ENCODE measurements at places on chromosomes 12 and 14.

DNA sequence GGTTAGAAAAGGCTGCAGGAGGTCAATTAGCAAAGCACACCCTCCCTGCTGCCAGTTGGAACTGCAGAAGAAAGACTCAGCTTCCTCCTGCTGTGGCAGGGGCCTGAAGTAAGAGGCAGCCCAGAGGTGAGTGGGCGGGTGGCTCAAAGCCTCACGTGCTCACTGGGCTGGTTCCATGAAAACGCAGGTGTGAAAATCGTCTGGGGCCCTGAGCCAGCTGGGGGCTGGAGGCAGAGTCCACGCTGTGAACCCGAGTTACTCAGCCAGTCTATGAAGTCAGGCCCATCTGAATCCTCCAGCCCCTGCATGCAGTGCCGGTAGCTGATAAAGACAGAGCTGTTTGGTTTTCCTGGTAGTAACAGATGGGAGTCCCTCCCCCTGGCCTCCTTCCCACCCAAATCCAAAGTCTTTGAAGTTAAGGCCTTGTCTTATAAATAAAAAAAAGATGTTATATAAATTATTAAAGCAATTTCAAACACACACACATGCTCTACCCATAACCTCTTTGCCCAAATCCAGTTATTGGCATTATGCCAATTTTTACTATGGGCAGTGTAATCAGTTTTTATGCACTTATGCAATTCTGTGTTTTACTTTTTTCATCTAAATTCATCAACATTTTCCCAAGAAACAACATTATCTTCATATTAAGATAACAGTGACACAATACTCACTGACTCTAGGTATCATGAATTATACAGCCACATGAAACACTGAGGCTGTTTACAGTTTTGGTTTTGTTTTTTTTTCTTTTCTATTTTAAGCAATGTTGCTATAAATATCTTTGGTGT lies 57.9 kb upstream of the PNMA1 start:
- DNase-seq = peak; percentile 86

- DNase-seq = no peak
Measured at GRCh38 chr12:116855744-116856470, 25.3 kb downstream of the HRK start.

DNA sequence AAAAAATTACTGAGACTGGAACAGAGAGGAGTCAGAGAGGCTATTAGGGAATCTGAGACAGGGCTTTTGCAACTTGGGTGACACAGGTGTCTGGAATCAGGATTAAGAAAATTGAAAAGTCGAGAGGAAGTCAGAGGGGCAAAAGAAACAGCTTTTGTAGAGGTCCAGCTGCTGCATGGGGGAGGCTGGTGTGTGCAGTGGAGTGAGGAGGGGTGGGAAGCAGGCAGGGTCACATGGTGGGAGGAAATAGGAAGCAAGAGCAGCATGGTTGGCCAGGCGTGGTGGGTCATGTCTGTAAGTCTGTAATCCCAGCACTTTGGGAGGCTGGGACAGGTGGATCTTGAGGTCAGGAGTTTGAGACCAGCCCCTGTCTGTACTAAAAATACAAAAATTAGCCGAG lies 69.7 kb upstream of the VRK1 start:
- DNase-seq = no peak

DNA sequence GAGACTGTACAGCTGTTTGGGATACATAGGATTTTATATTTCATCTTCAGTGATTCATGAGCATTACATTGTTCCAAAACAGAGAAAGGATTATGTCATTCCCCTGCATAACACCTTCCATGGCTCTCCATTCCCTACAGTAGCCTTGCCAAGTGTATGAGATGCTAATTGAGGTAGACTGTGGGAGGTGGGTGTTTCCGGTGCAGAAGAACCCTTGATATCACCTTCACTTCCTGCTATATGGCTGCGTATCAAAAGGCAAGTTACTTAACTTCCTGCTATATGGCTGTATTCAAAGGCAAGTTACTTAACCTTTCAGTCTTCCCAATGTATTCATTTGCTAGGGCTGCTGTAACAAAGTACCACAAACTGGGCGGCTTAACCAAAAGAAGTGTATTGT lies 11.2 kb downstream of the FAR2 start:
- DNase-seq = no peak

DNA sequence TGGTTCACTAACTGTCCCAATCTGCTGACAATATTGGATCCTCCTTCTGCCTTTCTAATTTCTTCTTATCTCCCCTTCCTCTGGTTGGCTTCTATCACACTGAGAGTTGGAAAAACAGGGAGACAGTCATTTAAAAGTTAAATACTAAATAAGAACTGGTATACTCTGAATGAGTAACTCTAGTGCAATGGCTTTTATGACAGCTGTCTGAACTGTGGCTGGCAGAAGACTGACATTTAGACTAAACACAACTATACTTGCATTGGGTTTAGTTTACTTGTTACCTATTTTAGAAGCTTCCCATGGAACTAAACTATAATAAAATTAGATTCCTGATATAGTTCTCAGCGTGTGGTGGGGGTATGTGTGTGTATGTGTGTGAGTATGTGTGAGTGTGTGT lies 7.9 kb upstream of the MAGOHB start:
- DNase-seq = no peak

DNA sequence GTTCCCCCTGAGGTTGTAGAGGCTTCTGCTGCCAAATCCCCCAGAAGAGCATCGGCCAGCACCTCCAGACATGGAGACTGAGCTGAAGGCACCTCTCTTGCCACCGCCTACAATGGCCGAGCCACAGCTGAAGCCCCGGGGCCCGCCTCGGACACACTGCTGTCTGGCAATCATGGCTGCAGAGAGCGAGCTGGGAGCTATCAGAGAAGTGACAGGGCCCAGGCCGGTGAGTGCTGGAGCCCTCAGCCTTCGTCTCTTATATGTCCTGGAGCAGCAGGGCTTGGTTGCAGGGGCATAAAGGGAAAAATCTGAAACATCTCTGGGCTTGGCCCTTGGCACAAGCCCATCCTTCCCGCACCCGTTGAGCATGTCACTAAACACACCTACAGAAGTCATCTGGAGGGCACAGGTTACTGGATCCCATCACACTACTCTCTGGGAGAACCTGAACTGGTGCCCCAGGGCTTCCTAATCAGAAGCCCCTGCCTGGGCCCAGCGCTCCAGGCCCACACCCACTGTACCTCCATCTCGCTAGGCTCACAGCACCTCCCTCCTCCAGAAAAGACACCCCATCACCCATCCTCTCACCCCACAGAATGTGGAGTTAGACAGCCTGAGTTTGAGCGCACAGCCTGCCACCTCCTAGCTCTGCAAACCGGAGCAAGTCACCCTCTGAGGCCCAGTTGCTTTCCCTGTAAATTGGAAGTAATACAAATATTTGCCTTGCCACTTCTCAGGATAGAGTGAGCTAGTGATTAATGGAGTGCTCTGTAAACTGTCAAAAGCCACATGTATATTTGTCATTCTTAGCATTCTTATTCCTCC lies at the start of gene KRT4:
KRT4 (minus strand) TSS at position 232 of the 825 bp plus-strand sequence; CDS start at position 174, 58 bp downstream.
- DNase-seq = no peak

DNA sequence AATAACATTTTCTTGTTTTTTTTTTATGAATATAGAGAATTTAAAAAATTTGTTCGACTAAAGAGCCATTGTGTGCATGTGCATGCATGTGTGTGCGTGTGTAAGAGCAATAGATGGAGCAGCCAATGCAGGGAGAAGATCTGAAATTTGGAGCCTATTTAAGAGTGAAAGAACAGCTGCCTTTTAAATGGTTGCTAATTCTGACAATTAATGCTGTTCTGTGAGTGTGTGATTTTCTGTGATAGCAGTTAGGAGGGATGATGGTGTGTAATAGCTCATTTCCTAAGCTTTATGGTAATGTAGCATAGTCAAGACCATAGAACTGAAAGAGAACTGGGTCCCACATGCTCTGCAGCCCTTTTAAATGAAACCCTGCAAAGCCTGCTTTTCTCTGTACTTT lies 137.9 kb downstream of the NRXN3 start:
- no peak for DNase-seq

DNA sequence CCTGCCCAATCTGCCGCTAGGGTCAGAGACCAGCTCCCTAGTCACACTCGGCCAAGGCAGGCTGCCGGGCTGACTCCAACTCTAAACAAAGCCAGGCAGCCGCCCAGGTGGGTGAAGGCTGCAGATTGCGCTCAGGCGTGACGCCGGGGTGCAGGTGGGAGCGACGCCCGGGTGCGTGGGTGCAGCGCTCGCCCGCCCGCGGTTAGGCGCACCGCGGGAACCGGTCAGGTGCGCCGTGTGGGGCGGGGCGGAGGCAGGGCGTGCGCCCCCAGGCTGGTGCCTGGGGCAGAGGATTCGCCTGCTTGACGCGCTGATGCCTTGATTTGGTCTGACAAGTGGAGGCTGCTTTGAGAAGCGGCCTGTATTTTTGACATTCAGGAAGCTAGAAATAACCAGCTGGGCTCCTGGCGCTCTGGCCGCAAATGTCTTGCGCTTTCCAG lies 126.7 kb upstream of the HIF1A start:
- peak; percentile 77 for DNase-seq

- DNase-seq = no peak
Measured at GRCh38 chr12:124683152-124684124, 116.0 kb upstream of the NCOR2 start.

DNA sequence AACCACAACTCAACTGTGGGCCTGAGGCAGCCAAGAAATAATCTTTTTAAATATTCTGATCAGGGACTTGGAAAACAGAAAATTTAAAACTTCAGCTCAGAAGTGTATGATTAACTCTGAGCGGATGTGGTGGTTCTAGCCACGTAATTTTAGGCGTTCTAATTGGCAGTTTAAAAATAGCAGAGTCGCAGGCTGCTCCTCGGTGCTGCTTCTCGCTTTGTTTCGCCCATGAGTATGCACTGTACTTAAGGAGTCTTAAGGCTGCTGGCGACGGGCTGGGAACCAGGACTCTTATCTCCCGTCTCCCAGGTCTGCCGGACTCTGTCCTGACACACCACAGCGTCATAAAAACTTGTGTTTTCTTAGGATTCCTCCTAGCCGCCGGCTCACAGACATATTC lies 113.4 kb upstream of the PELI2 start:
- no peak for DNase-seq

GRCh38 chr12:16766736-16767135 lies 160.8 kb upstream of the LMO3 start:
- no peak for DNase-seq

- no peak for DNase-seq
Measured at GRCh38 chr14:25698111-25698510, 648.2 kb upstream of the STXBP6 start.

GRCh38 chr12:27937768-27938167 lies 34.8 kb downstream of the PTHLH start:
- DNase-seq = no peak

- no peak for DNase-seq
Measured at GRCh38 chr12:23415180-23415579, 534.3 kb downstream of the SOX5 start.

DNA sequence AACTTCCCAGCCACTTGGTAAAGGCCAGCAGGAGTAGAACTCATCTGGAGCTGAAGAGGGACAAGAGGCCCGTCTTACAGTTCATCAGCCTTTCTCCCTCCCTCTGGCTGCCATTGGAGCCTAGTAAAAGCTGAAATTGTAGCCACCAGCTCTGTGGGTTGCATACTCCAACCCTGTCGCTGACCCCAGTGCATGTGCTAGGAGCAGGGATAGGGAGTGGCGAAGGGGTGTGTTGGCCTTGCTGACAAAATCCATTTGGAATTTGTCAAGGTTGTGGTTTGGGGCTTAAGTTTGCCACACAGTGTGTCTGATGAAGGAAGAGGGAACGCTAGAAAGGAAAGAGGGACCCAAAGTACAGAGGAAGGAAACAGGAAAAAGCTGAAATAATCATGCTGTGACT lies 4.0 kb upstream of the ARF3 start:
- no peak for DNase-seq

DNA sequence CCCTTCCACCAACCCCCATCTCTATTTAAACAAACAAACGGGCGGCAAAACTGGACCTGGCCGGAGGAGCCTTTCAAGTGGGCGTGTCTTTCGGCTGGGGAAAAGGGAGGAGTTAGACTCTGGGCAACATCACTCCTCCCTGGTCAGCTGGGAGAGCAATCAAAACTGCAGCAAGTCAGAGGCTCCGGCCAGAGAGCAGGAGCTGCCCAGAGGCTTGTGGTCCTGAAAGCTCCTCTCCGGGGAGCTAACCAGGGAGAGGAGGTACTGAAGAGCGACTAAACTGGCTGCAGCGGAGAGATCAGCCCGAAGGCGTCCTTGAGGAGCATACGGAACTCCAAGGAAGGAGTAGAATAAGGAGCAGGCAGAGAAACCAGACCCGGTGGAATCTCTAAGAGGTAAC lies at the start of gene NEUROD4:
NEUROD4 (plus strand) TSS at position 191 of the 400 bp plus-strand sequence. CDS start 6,466 bp downstream, outside the sequence.
- no peak for DNase-seq

DNA sequence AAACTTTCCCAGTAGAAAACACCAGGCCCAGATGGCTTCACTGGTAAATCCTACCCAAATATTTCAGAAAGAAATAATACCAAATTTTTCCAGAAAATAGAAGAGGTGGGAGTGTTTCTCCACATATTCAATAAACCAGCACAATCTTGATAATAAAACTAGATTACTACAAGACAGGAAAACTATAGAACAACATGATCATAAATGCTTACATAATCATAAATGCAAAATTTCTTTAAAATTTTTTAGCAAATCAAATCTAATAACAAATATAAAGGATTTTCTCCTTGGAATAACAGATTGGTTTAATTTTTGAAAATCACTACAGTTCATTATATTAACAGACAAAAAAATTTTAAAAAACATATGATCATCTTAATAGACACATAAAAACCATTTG lies 294.5 kb downstream of the BCL11B start:
- DNase-seq = no peak

DNA sequence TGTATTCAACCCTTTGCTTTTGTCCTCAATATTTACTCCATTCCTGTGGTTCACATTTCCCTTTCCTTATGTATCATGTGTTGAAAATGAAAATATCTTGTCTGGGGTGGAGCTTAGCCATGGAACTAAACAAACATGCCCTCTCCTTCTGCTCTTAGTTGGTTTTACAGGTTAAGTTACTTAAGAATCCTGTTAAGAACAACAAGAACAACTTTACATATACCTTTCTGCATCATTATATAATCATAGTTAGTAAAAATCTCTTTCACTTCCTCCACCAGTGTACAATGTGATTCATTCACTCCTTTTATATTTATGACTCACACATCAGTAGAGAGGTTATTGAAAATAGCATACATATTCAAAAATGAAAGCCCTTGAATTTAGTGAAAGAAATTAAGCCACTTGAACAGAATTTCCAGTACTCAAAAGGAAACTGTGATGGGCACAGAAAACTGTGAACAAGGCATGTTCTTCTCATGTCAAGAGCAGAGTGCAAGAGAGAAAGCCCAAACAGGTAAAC lies 307.7 kb downstream of the CCDC91 start:
- no peak for DNase-seq

DNA sequence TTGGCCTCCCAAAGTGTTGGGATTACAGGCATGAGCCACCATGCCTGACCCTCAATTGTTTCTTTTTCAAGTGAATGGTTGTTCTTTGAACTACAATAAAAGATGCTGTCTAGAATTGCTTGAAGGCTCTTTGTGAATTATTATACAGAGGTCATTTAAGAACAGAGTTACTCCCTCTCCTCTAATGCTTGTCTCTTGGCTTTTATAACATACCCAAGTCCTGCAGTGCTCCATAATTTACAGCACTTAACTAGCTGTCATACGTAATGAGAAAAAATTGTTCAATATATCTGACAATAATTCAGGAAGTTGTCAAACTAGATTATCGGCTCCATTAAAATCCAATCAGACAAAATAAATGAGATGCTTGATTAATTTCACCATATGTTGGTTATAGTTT lies 823.0 kb upstream of the ATXN7L3B start:
- DNase-seq = no peak

Data from activated CD8-positive, alpha-beta memory T cell treated with anti-CD3 and anti-CD28 coated beads, Interleukin-2, amount 50 U/mL, for 48 hours (primary cell).